ENCODE measurements at places on chromosomes 5 and 9.
A peak's percentile ranks its signal among the peaks of the same experiment; 100 is the strongest.

DNA sequence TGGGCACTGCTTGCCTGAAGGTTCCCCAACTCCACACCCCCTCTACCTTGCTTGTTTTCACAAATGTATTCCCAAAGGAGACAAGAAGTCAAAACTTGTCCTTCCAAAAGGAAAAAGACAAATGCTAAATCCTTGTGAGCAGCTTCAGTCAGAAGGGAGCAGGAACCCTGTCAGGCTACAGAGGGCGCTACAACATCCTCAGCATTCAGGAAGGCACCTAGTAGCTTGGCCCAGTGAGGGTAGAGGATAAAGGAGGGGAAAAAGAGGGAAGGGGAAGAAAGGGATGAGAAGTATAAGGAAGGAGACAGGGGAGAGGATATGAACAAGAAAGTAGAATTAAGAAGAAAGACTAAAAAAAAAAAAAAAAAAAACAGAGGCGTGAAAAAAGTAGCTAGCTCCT is 97.5 kb downstream of the MLLT3 start:
- no peak for DNase-seq

- peak; percentile 18 for DNase-seq
Observed at GRCh38 chr9:21709464-21710058, 92.9 kb upstream of the MTAP start.

- no peak for DNase-seq
Observed at GRCh38 chr5:163623986-163624385, 118.6 kb downstream of the MAT2B start.

- no peak for DNase-seq
Observed at GRCh38 chr5:69404659-69405330, 10.1 kb upstream of the MARVELD2 start.

DNA sequence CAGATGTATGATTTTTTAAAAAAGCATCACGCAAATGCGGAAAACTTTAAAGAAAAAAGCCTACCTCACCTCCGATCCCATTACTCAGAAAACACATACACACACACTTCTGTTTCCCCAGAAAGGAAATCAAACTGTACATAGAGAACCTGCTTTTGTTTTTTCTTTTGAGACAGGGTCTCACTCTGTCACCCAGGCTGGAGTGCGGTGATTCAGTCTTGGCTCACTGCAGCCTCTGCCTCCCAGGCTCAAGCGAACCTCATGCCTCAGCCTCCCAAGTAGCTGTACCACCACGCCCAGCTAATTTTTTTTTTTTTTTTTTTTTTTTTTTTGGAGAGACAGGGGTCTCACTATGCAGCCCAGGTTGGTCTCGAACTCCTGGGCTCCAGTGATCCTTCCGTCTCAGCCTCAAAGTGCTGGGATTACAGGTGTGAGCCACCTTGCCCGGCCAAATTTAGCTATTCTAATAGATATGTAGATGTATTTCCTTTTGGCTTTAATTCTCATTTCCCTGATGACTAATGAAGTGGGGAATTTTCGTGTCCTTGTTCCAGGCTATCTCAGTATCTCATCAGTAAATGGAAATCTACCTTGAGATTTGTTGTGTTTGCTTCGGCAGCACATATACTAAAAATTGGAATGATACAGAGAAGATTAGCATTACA is 25.7 kb upstream of the EEIG1 start:
- DNase-seq: no peak

GRCh38 chr5:179397516-179397915 is 52.3 kb upstream of the ADAMTS2 start:
- DNase-seq: no peak

- DNase-seq: no peak
Observed at GRCh38 chr5:142357469-142358090, 32.8 kb upstream of the SPRY4 start.

DNA sequence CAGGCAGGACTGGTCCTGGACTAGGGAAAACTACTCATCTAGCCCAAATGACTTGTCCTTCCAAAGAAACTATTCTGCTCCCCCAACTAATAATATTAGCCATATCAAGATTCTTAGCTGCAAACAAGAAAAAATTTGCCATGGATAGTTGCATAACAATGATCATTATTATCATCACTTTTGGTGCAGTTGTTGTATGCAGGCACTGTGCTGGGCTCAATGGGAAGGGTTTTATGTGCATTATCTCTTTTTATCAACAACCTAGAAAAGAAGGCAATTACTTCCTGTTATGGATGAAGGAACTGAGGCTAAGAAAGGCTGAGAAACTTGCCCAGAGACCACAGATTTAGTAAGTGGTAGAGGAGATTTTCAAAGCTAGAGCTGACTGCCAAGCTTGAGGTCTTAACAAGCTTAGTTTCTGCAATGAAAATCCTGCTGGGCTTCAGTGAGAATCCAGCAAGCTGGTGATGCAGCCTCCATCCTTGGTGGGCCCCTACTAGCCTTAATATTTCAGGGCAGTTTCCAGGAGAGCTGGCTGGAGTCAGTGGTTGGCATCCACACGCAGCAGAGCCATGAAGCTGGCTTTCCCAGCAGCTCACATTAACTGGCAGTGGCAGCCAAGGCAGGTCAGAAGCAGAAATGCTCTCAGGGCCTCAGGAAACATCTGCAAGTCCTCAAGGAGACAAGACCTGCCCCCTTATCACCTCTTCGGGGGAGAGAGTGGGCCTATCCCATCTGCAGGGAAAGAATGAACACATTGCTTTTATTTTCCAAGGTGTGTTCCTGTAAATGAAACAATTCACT is 20.5 kb upstream of the MEGF9 start:
- DNase-seq: no peak

- DNase-seq: no peak
Observed at GRCh38 chr9:113720495-113720894, 155.6 kb upstream of the ZNF618 start.

DNA sequence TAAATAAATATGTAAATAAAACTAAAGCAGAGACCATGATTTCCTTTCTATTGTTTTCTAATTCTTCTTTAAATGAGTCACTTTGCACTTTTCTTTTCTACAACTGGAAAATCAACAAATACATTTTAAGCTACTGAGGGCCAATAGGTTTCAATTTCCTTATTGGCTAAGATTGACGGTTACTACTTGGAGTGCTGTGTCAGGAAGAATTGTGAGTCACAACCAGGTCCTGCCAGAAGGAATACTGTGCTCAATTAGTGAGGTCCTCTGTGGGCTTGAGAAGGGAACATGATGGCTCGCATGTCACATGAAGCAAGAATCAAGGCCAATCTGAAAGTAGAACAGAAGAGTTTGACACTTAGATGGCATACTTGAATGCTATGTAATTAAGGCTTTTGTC is 110.8 kb downstream of the HMHB1 start:
- DNase-seq: no peak

GRCh38 chr5:147534172-147534951 is 24.5 kb upstream of the DPYSL3 start:
- no peak for DNase-seq

DNA sequence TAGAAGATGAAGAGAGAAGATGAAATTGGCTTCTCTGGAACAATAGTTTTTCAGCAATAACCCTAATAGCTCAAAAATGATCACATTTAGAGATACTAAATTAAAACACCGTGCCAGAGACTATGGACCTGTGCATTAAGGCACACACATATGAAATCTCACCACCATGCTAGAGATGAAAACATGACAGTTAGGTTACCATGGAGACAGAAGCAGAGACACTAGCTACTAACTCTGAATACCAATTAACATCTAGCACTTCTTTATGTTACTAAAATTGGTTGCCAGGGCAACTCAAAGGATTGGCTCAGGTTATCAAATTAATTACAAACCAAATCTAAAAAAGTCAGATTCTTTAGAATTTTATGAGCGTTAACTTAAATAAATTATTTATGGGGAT is 337.7 kb downstream of the PLK2 start:
- no peak for DNase-seq

- DNase-seq: no peak
Observed at GRCh38 chr5:95871146-95871806, 48.8 kb upstream of the GLRX start.

DNA sequence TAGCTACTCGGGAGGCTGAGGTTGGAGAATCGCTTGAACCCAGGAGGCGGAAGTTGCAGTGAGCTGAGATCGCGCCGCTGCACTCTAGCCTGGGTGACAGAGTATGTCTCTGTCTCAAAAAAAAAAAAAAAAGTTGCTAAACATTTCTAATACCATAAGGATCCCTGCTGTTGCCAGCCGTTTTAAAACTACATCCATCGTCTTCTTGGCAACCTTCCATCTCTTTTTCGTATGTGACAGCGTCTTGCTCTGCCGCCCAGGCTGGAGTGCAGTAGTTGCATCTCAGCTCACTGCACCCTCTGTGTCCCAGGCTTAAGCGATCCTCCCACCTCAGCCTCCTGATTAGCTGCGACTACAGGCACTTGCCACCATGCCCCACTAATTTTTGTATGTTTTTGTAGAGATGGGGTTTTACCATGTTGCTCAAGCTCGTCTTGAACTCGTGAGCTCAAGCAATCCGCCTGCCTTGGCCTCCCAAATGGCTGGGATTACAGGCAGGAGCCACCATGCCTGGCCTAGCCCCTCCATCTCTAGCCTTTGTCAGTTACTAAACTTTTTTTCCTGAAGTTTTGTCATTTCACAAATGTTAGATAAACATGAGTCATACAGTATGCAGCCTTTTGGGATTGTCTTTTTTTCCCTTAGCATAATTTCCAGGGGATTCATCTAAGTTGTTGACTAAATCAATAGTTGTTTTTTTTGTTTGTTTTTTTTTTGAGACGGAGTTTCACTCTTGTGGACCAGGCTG is 13.5 kb downstream of the NSD1 start:
- DNase-seq: no peak

GRCh38 chr5:81762401-81762800 is 11.5 kb upstream of the SSBP2 start:
- no peak for DNase-seq

DNA sequence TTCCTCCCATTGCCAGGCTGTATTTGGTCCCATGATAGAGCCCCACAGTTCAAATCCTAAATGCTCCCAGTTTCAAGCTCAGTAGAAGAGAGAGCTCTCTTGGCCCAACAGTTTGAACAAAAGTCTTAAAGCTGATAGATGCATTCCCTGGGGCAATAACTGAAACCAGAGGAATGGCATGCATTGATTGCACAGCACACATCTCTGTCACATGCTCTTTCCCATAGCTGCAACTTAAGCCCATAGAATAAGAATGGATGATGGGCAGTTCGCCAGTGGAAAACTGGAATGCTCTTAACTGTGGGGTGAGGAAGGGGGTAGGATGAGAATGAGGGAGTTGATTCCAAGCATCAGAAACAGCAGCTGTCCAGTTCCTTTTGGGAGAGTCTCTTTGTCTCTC is 1942.4 kb upstream of the WWC1 start:
- no peak for DNase-seq

- no peak for DNase-seq
Observed at GRCh38 chr5:90356622-90357021, 52.9 kb downstream of the CETN3 start.

DNA sequence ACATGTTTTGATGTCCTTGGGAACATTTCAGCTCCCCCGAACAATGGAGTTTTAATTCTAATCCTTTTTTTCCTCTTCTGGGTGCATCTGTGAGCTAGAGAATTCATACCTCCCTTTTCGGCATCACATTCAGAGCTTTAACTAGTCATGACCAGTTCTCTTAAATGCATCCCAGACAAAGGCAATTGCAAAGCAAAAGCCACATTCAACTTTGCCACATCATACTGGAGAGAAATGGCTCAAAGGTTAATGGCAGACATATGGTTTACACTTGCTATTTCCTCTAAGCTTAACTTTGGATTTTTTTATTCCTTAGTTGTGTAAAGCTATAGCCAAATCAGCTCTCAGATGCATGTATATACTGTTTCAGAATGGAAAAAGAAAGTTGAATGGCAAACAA is 153.3 kb downstream of the ESM1 start:
- DNase-seq: no peak

GRCh38 chr9:88950341-88951154 is 40.7 kb upstream of the S1PR3 start:
- DNase-seq: no peak
